ENCODE measurements at places on chromosomes 6 and 20.

DNA sequence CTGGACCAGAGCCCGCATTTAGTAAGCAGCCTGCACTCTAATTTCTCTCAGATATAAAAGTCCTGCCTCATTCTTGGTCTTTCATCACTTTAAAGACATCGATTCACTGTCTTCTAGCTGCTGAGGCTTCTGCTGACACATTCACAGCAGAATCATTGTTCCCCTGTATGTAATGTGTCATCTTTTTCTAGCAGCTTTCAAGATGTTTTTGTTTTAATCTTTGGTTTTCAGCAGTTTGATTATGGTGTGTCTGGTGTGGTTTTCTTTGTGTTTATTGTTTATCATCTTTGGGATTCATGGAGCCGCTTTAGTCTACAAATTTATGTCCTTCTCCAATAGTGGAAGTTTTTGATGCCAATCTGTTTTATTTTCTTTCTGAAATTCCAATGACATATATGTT is 157.3 kb upstream of the STMND1 start:
- DNase-seq, result no peak

DNA sequence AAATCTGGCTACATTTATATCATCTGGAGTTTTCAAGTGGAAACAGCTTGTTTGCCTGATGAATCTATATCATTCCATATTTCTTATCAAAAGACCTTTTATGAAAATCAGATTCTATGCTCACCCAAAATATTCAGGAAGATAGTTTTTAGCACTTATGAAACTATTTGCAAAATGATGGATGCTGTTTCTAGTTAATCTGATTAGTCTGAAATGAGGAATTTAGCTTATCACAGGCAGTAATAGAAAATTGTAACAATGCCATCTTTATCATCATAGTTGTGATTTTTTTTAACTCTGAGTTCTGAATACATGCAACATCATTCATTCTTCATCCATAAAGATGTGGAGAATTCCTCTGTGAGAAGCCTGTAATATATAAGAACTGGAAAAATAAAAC is 229.7 kb downstream of the PLCB1 start:
- no peak for DNase-seq

GRCh38 chr20:34495916-34496315 is 20.3 kb upstream of the DYNLRB1 start:
- DNase-seq, result no peak

- no peak for DNase-seq
These were observed 233.0 kb upstream of the CEP162 start for GRCh38 chr6:84460491-84460890.

GRCh38 chr6:56767892-56768531 is 125.3 kb upstream of the DST start:
- DNase-seq, result no peak

- no peak for DNase-seq
These were observed 107.8 kb upstream of the SHLD1 start for GRCh38 chr20:5642155-5642981.

DNA sequence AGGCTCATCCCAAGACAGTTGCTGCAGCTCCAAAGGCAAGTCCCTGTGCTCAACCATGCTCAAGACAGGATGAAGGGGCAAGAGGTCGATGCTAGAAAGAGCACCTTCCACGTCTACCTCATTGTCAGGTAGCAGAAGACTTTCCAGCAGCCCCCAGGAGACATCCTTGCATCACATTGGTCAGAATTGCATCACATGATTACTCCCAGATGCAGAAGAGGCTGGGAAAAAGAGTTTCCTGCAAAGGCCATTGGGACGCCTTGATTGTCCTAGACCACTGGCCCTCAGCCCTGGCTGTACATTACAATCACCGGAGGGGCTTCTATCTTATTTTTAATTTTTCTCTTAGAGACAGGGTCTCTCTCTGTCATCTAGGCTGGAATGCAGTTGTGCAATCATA is 17.3 kb upstream of the ZNF334 start:
- DNase-seq, result no peak

- no peak for DNase-seq
These were observed 94.9 kb downstream of the CEBPB start for GRCh38 chr20:50285376-50286173.

DNA sequence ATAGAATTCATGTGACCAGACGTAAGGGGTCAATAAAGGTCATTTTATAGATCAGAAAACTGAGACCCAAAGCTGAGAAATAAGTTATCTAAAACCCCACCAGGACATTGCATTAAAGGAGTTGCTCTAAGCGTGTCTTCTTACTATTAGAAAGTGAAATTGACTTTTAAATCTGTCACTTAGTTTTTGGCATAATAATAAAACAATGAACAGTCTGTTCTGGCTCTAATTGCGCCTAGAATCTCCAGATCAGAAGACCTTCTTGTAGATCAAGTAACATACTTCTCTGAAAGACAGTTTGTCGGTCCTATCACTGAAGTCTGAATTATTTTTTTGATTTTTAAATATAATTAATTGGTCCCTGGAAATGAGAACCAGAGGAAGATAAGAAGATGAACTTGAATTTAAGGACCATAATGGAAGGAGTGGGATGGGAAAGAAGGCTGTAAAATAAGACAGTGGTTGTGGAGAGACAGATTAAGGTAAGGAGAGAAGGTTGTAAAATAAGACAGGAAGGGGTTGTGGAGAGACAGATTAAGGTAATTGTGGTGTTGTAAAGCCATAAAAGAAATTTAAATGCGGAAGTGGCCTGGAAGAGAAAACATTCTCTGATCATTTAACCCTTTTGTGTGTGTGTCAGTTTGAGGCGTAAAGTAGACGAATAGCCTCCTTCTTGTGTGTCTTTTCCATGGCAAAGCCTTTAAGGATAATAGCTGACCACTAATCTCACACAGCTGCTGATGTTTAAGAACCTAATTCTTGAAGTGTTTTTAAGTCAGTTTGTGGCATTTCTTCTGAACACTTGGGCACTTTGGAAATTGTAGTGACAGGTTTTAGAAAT is 20.1 kb downstream of the TOP1 start:
- no peak for DNase-seq

DNA sequence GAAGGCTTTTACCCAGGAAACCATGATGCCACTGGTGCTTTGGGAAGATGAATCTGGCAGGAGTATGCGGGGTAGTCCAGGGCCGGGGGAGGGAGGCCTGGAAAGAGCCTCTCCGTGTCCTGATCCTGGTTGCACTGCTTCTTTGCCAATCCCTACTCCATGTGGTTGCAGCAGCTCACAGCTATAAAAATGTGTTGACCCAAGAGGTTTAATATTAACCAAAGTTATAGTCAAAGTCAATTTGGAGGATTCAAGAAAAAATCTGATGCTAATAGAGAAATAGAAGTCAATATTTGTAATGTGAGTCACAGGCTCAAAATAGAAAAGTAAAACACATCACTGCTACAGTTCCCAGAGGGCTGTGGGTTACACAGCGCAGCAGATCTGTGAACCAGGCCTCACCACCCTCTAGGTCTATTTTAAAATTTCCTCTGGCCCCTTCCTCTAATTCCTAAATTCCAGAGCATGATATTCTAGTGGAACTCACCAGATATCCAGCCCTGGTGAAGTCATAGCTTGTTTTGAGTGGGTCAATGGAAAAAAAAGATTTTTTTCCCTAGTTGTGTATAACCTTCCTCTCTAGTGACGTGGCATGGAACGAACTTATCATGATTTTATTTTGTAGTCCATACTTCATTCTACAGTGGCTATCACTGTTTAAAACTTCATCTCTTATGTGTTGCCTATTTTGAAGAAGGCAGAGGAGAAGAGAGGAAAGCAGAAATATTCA is 63.2 kb upstream of the BMP2 start:
- no peak for DNase-seq

GRCh38 chr6:47360388-47360787 is 50.7 kb upstream of the TNFRSF21 start:
- DNase-seq, result no peak

All from right lung (tissue), 10 donors.